ENCODE measurements at places on chromosomes 16 and 17.

- no peak for DNase-seq
Measured at GRCh38 chr17:75124041-75124818, 7.3 kb downstream of the NT5C start.

GRCh38 chr16:30758988-30759491 lies 2.8 kb downstream of the CFAP119 start:
- DNase-seq: no peak

DNA sequence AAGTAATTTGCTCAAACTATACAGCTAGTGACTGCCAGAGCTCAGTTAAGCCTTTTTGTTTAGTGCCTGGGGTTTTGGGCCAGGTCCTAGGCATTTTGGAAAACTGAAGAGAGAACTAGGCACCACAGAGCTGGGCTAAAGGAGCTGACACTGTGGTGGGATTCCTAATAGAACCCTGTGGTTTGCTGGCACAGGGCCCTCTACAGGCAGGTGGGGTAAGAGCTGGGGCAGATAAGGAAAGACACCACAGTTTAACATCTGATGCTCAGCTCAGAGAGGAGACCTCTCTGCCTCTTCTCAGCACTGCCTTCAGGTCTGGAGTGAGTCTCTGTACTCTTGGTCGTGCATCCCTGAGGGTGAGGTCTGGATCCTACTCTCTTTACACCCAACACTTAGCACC lies 121.2 kb downstream of the SNX11 start:
- DNase-seq: no peak

GRCh38 chr16:23410176-23410575 lies 42.8 kb downstream of the COG7 start:
- no peak for DNase-seq

DNA sequence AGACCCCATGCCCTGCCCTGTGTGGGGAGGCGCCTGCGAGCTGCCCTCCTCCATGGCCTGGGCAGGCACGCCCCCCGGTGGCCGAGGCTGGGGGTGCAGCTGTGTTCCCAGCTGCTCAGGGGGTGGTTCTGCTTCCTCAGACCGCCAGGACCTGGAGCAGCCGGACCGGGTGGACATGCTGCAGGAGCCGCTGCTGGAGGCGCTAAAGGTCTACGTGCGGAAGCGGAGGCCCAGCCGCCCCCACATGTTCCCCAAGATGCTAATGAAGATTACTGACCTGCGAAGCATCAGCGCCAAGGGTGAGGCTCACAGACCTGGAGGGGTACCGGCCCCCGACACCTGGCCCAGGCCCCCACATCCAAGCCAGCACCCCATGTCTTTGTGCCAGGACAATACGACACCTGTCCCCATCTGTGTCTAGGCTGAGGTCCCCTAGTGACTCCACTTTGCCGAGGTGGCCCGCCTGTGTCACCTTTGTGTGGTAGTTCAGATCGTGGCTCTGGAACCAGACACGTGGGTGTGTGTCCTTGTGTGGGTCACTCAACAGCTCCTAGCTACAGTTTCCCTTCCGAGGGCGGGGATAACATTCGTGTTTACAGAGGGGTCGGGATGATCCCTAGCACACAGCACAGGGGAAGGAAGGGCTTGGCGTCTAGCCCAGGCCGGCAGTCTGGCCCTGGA lies 9.3 kb downstream of the GJD3 start:
- peak; percentile 72 for DNase-seq

DNA sequence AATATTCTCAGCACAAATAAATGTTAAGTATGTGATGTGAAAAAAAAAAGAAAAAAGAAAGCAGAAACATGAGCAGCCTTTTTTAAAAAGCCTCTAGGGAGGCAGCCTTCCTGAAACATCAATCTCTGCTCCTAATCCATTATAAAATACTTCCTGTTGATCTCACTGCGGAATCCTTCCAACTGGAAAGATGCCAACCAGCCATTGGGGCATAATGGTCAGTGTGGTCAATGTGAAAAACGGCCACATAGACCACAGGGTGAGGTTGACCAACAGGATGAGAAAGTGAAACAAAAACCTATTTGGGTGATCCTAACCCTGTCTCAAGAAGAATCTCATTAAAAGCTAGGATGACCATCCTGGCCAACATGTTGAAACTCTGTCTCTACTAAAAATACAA lies 26.1 kb upstream of the ABCA8 start:
- no peak for DNase-seq

DNA sequence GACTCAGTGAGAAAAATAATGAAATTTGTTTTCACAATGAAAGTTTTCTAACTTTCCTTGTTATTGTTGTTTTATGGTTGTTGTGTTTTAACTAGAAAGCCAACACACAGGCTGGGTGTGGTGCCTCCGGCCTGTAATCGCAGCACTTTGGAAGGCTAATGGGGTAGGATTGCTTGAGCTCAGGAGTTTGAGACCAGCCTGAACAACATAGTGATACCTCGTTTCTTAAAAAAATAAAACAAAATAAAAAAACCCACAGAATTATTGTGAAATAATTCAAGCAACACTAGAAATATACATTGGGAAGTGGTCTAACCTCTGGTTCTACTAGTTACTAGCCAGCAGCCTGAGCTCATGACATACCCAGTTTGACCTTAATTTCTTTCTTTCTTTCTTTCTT lies 630 bp downstream of the MILR1 start:
- DNase-seq: no peak

GRCh38 chr16:68993456-68993855 lies 112.0 kb upstream of the HAS3 start:
- DNase-seq: no peak

GRCh38 chr17:48970865-48971687 lies 2.7 kb upstream of the GIP start:
- no peak for DNase-seq

- DNase-seq: no peak
Measured at GRCh38 chr17:66727634-66728570, 107.0 kb upstream of the CACNG5 start.

DNA sequence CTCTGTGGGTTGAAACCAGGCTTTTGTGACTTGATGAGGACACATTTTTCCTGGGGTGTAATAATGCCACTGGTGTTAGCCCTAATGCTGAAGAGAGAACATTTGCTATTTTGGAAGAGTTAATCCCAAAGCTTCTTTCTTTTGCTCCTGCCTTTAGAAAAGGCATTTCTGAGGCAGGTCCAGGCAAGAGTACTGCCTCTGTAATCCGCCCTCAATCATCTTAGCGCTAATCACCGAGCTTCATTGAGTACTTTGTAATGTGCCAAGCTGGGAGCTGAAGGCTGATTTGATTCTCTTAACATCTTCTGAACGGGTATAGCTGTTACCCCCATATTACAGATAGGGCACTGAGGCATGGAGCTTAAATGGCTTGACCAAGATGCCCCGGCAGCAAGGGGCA lies 60.3 kb downstream of the AKAP1 start:
- no peak for DNase-seq

GRCh38 chr16:65413861-65414260 lies 292.0 kb upstream of the CDH11 start:
- DNase-seq: no peak

DNA sequence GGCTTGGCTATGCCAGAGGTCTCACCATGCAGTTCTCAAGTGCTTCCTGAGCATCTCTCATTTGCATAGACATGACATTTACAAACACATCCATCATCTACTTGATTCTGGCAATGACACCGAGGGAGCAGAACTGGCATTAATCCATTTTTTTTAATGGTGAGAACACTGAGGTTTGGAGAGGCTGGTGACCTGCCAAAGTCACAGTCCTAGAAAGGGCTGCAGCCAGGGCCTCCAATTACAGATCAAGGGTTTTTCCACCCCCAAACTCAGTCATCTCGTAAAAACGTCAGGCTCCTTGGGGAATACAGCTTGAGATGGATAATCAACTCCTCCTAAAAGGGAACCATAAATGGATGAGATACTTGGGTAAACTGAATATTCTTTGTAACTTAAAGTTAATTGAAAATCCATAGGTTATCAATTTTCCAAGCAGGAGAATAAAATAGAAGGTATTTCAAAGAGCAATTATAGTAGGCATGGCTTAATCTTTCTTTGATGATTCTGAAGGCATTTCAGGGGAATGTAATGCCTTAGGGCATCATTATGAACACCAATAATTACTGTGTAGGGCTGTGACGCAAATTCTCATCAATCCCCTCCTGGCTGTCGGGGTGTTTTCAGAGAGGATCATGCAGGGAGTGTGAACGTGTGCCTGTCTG lies 9.4 kb upstream of the MEOX1 start:
- DNase-seq: no peak

GRCh38 chr16:11057711-11058345 lies 113.5 kb downstream of the CLEC16A start:
- no peak for DNase-seq

DNA sequence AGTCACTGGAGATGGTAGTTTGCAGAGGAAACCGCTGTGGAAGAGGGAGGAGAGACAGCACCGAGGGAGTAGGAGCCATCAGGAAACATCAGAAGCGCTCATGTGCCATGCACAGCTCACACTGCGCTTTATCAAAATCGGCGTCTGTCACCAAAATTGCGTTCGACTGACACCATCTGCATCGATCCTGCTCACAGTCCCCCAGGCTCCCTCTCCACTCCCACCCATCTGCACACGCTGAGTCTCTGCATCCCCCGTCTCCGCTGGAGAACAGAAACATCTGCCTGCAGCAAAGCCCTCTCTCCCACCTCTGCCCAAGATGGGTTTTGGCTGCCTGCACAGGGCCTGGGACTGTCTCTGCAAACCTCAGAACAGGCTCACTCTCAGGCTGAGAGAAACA lies 187.5 kb upstream of the RPL38 start:
- no peak for DNase-seq

GRCh38 chr17:57444682-57445450 lies 188.5 kb downstream of the MSI2 start:
- DNase-seq: no peak

DNA sequence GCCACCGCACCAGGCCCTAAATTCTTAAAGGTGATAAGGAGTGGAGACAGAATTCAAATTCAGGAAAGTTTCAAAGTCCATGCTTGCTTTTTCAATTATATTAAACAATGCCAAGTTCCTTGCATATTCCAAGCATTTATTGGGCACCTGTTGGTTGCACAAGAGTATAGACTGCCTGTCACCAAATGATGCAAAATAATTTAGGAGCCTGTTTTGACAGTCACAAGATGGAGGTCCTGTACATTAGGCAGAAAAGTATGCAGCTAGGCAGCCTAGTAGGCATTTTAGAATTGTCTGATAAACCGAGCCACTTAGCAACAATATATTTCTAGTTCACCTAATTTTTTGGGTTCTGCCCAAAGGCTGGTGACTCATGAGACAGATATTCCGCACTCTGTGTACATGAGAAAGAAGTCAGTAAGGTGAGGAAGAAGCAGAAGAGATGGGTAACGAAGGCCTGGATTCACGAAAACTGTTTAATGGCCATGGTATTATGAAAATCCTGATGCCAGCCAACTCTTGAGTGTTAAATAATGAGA lies 7.3 kb downstream of the ACACA start:
- DNase-seq: no peak

GRCh38 chr17:69512946-69513345 lies 98.4 kb downstream of the MAP2K6 start:
- no peak for DNase-seq

- no peak for DNase-seq
Measured at GRCh38 chr17:49388692-49389513, 25.8 kb downstream of the PHB1 start.

- DNase-seq: no peak
Measured at GRCh38 chr17:3828151-3828851, 17.7 kb downstream of the NCBP3 start.

GRCh38 chr17:55702150-55702549 lies 20.5 kb downstream of the TMEM100 start:
- no peak for DNase-seq

DNA sequence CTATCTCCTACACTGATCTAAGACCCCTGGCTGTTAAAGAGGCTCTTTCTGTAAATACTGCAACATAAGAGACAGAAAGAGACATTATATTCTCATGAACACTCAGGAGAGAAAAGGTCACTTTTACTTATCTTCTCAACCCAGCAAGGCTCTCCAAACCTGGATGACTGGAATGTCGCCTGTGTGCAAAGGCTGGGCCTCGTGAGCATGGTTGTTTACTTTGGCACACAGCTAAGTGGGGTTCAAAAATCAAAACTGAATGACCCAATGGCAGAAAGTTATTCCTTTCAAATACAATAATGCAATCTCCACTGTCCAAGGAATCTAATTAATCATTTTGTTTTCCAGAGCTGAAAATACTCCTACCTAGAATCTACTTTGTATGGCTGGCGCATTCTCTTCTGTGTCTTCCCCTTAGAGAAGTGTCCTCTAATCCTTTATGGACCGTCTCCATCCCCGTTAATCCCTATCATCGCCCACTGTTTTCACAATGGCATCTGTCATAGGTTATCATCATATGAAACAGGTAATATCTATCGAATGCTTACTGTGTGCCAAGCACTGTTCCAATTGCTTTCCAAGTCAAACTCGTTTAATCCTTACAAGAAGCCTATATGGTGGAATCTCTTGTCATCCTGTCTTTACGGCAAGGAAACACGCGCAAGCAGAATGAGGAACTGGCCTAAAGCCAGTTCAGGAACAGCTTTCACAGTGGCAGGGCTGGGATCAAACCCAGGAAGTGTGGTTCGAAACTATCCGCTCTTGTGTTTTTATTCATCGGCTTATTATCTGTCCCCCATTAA lies 1.3 kb downstream of the SLX4 start:
- no peak for DNase-seq

- no peak for DNase-seq
Measured at GRCh38 chr17:82935966-82936767, 96.3 kb upstream of the ZNF750 start.

- no peak for DNase-seq
Measured at GRCh38 chr17:78971756-78972506, 7.8 kb downstream of the LGALS3BP start.

GRCh38 chr16:72187551-72187950 lies 15.6 kb upstream of the PMFBP1 start:
- no peak for DNase-seq

- DNase-seq: peak; percentile 53
Measured at GRCh38 chr17:49223517-49224197, 6.9 kb downstream of the PHOSPHO1 start.

GRCh38 chr17:81735264-81736102 lies 23.4 kb downstream of the SLC25A10 start:
- DNase-seq: no peak

GRCh38 chr17:9018726-9019125 lies 2.6 kb upstream of the NTN1 start:
- no peak for DNase-seq

DNA sequence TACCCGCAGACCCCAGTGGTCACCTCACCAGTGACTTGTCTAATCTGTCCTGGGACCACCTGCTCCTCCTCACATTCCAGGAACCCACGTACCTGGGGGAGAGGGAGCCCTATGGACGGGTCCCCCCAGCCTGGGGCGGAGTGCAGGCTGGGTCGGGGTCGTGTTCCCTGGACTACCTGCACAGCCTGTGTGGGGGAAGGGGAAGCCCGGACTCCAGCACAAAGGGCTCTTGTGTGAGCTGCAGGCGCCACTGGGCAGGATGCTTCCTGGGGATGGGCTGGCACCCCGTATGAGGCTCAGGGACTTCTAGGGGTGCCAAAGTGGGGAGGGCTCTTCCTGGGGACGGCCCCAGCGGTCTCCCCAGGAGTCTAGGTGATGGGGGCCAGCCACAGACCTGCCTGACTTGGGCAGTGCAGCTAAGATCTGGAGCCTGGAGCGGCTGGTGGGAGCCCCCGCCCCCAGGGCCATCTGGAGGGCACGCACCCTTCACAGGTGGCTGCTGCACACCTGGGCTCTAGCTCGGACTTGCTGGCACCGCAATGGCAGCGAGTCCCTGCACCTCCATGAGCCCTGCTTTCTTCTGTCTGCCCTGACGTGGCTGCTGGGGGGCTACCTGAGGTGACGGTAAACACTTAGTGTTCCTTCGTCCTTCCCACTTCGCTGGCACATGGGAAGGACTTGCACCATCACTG lies 7.5 kb downstream of the VASN start:
- DNase-seq: no peak

Measured in T-helper 2 cell (primary cell).